ENCODE measurements at places on chromosomes 12 and 14. TPM values are rescaled to one million over a fixed set of nuclear protein-coding genes. Genes with fewer than 3 reads are reported as not detected.

DEGS2 gene
- 0.41 TPM for total RNA-seq

SAMD15 gene
- 12.6 TPM for total RNA-seq

RPL10L gene
- total RNA-seq: not detected

FSCB gene
- total RNA-seq: not detected

LRP1-AS gene
- not detected for total RNA-seq

MYF6 gene
- 1.6 TPM for total RNA-seq

GDF11 gene
- total RNA-seq: 6.1 TPM

TM9SF1 gene
- 9.8 TPM for total RNA-seq

SUSD6 gene
- total RNA-seq: 4.9 TPM

CAPZA3 gene
- not detected for total RNA-seq

WNT1 gene
- total RNA-seq: not detected

ZC3H14 gene
- 84.8 TPM for total RNA-seq

CLEC7A gene
- 2.0 TPM for total RNA-seq

LRFN5 gene
- total RNA-seq: 66.9 TPM

KITLG gene
- total RNA-seq: 56.3 TPM

KCNMB4 gene
- 54.2 TPM for total RNA-seq

FAM90A1 gene
- 0.41 TPM for total RNA-seq

TAPBPL gene
- 0.82 TPM for total RNA-seq

FITM1 gene
- 0.41 TPM for total RNA-seq

SLCO1B1 gene
- total RNA-seq: not detected

KRT6C gene
- total RNA-seq: not detected

RNFT2 gene
- total RNA-seq: 45.2 TPM

TMCC3 gene
- 9.0 TPM for total RNA-seq

TSPAN8 gene
- not detected for total RNA-seq

FIGNL2 gene
- total RNA-seq: 0.82 TPM

MAPK1IP1L gene
- total RNA-seq: 17.9 TPM

NANOG gene
- not detected for total RNA-seq

CFAP251 gene
- total RNA-seq: 6.1 TPM

ABCB9 gene
- total RNA-seq: 17.5 TPM

LRTM2 gene
- 1.6 TPM for total RNA-seq

CLEC4A gene
- 1.2 TPM for total RNA-seq

TRHDE gene
- 40.4 TPM for total RNA-seq

DLGAP5 gene
- total RNA-seq: 4.9 TPM

Measured in frontal cortex (tissue), 4 donors.